ENCODE measurements at places on chromosomes 12 and 14.

GRCh38 chr12:131458931-131459772 lies 251.7 kb upstream of the SFSWAP start:
- no peak for DNase-seq

GRCh38 chr14:64823305-64823861 lies 56.3 kb downstream of the SPTB start:
- peak; percentile 89 for DNase-seq

GRCh38 chr14:20760950-20761349 lies 7.3 kb upstream of the EDDM3B start:
- DNase-seq = no peak

GRCh38 chr14:101939646-101940170 lies 24.7 kb upstream of the DYNC1H1 start:
- no peak for DNase-seq

GRCh38 chr12:107635139-107635538 lies 50.5 kb upstream of the PWP1 start:
- DNase-seq = no peak

DNA sequence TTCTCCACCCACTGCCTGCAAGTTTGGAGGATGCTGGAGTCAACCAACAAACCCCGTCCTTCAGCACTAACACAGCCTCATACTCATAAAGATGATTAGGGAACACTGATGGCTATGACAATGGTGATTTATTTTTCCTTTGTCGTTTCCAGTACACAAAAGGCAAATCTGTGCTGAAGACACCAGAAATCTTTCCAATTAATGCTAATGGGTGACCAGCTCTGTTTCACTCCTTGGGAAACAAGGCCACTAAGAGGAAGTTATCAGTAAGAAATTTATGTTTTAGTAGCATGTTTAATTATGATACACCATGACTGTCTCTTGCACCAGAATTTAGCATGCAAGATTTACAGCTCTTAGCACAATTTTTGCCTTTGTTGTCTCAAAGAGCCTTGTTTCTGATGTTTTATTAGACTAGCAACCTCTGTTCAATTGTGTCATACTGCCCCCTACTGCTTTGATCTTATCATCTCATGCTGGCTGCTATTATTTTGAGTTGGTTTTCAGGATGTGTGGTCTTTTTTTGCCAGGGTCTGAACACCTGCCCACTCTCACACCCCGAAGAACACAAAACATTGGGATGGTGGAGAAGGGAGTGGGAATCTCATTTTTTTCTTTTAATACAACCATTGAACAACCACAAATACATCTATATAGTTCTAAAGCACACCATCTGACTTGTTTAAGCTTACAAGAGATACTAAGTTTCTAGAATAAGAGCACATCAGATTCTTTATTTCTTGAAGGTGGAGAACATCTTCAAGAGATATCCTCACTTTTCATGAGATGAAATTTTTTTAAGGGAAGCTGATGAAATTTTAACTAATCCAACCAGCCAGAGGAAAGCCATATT lies 160.9 kb downstream of the SPTSSA start:
- peak; percentile 49 for DNase-seq

GRCh38 chr14:76961631-76962302 lies 66.7 kb downstream of the IRF2BPL start:
- no peak for DNase-seq

DNA sequence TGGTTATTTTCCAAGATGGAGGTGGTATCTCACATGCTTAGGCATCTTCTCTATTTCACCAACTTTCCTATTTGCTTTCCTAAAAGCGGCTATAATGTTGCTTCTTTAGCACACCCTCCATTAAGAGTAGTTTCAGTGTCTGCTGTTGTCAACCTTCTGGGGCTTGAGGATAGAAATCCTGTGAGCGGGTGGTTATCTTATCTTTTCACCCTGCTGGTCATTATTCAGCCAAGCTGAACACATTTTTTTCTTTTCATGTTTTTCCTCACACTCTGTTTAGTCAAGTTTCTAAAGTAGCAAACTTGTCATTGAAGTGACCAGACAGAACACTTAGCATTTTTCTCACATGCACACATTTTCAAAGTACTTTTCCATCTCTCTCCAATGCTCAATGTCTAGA lies 104.5 kb downstream of the SLC8A3 start:
- DNase-seq = no peak

GRCh38 chr12:93167841-93168492 lies 209.8 kb upstream of the NUDT4 start:
- DNase-seq = no peak

- no peak for DNase-seq
These were observed 111.2 kb upstream of the FLRT2 start for GRCh38 chr14:85418721-85419120.

DNA sequence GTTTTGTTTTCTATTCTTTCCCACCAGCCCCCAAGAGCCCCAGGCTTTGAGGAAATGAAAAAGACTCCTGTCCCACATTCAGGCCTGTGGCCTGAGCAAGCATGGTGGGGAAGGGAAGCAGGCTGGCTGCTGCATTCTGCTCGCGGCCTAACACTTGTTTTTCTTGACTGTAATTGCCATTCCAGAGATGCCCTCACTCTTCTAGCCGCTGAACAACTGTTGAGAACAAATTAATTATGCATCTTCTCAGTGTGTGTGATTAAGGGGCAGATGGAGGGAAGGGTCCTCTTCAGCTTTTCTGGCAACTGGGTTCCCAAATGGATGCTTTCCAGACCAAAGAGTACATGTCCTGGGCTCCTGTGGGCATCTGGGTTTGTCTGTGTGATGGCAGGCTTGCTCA lies 43.3 kb downstream of the ADCK1 start:
- no peak for DNase-seq

DNA sequence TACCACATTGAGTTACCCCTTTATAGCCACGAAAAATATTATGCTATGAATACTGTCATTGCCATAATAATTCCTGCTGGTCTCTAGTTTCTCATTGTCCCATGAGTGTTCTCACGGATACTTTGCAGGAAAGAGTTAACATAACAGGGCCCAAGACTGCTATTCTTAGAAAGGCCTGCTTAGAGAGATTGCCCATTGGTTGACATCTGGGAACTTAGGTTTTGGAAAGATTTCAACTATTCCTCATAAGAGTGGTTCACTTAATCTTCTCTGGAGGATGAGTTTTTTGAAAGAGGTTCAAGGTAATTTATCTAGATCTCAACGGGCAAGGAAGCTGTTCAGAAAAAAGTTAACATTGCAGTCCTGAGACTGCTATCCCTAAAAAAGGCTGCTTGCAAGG lies 18.4 kb upstream of the PRPF39 start:
- no peak for DNase-seq

DNA sequence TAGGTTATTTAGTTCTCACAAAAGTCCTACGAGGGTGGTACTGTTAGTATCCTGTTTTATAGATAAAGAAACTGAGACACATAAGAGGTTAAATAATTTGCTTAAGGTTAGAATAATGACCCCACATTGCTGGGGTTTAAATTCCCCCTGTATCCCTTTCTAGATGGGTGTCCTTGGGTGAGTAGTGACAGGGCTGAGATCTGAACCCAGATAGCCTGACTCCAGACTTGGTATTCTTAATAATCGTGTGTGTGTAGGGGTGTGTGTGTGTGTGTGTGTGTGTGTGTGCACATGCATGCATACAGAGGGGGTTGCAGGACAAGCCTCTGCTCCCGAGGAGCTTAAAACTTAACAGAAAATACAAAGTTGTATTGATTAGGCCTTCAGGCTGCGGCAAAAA lies 96.7 kb upstream of the PSMC1 start:
- peak; percentile 39 for DNase-seq

DNA sequence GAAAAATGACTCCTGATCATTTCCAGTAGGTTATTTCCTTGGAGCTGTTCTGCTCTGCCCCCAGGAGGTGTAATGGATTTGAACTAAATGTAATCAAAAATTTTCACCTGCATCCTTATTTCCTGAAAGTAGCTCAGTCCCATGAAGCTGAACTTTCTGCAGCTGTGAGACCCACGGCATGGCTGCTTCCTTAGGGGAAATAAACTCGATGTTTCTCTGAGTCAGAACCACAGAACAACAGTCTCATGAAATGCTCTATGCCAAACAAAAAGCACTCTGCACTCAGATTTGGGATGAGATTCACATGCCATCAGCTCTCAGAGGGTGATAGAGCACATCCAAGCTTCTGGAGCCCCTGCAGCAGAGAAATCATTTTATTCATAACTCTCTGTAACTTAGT lies 224.1 kb upstream of the PLEKHG7 start:
- no peak for DNase-seq

GRCh38 chr14:99513183-99513694 lies 32.0 kb downstream of the CCNK start:
- DNase-seq = no peak

- DNase-seq = no peak
These were observed 13.7 kb upstream of the ZNF84 start for GRCh38 chr12:133023566-133023965.

GRCh38 chr12:63103494-63104131 lies 47.4 kb downstream of the AVPR1A start:
- peak; percentile 8 for DNase-seq

GRCh38 chr12:11711651-11712327 lies 62.3 kb downstream of the ETV6 start:
- DNase-seq = no peak

GRCh38 chr12:11026118-11026517 lies 3.7 kb upstream of the TAS2R19 start:
- no peak for DNase-seq

- DNase-seq = no peak
These were observed 121.1 kb downstream of the PRMT8 start for GRCh38 chr12:3611860-3612703.

DNA sequence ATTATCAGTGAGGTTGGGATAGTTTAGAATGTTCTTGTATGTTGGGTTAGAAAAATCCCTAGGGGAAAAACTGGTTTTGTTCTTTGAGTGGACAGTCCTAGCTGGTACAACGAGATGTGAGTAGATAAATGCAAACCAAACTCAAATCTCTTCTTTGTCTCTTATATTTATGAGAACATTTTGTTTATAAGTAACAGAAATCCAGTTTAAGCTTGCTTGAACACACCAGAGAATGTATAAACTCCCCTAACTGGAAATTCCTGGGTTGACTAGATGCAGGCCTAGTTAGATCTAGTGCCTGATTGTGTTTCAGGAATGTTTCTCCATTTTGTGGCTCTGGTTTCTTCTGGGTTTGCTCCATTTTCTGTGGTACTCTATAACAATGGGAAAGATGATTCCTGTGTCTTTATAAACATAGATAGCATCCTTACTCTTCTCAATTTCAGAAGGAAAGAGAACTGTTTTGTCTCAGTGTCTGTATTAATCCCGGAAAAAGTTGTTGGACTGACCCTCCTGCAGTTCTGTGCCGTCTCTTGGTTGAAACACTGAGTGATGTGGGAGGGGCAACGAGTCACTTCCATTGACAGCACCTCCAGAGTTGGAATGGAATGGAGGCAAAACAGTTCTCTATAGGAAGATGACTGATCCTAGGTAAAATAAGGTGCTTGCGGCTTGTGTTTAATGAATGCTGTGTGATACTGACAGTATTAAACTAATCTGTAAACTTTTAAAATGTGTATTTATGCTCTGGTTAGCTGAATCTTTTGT lies 244.8 kb downstream of the TMTC2 start:
- DNase-seq = no peak

- DNase-seq = no peak
These were observed 1.6 kb downstream of the LRRC43 start for GRCh38 chr12:122184517-122184916.

DNA sequence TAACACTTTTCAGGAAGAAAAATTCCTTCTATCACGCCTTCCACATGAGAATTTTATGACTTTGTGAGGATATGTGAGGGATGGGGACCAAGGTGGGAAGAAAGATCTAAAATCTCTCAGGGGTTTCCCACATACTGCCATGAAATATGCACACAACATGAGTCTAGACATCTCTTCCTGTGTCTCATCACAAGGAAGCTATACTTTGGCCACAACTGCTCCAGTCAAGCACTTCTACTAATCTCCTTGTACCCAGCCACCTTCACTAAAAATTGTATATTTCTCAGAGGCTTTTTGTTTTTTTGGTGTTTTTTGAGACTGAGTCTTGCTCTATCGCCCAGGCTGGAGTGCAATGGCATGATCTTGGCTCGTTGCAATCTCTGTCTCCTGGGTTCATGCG lies 3.2 kb downstream of the OSBPL8 start:
- no peak for DNase-seq

GRCh38 chr12:108337235-108338223 lies 1.6 kb downstream of the CMKLR1 start:
- peak; percentile 72 for DNase-seq

DNA sequence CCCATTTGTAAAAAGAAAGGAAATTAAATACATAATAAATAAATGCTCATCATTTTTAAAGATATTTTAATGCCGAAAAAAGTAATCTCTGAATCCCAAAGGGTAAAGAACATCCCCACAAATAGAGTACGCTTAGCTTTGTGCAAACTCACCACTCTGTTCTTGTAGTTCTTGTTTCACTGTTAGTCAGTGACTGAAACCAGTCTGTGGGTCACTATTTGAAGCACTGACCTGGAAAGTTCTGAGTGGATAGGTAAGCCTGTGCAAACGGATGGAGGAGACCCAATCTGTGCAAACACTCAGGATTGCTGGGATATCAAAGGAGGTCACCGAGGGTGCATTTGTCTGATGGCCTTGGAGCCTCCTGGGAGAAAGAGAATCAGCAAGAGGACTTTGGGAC lies 68.1 kb upstream of the TSPAN11 start:
- DNase-seq = no peak

GRCh38 chr14:68748691-68749090 lies 44.2 kb downstream of the ZFP36L1 start:
- no peak for DNase-seq

DNA sequence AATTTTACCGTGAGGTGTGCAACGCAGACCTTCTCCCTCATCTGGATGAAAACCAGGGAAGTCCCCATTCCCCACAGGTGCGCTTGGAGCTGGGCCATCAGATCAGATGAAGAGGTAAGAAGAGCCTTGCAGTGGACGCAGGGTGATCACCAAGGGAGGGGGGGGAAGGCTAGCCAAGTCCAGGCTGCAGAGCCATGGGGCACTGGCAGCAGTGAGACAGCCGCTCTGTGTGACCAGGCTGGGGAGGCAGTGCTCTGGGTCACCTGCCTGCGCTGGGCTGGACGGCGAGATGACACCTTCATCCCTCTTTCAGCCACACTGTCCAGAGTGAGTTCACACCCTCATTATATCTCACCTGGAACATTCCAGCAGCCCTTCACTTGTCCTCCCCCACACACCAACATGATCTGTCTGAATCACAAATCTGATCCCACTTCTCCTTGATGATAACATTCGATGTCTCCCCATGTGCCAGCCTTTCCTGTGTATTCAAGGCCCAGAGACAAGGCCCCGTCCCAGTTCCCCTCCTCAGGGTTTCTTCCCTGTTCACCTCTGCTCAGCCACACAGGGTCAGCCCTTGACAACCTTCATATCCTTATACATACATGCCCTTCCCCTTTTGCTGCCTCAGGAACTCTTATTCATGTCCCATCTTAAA lies 65.9 kb upstream of the VASH1 start:
- no peak for DNase-seq
